Posterior cingulate gyrus (tissue), 11 donors: ENCODE measurements at places on chromosomes 2 and 18.

DNA sequence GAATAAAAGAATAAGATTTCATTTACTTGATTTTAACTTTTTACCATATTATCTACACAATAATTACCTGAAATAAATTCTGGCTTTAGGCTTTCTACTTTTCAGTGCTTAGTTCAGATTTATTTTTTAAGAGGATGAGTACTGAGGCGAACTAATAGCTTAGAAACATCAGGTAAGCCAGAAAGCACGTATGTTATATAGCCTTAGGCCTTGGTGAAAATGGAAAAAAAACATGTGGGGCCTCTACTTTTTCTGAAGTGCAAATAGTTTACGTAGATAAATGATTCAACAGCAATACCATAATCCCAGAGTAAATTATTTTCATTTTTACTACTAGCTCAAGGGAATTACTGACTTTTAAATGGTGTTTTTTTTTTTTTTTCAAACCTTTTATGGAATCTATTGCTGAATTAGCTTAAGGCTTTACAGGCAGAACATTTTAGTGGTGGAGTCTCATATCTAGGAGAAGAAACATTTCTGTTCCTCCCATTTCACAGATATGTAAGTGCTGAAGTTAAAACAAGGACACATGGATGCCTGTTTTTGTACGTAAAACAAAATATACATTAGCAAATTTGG, 6.2 kb downstream of the CPS1 start:
- DNase-seq: no peak

- no peak for DNase-seq
These were observed 13.4 kb downstream of the PARD6G start for GRCh38 chr18:80233899-80234298.

DNA sequence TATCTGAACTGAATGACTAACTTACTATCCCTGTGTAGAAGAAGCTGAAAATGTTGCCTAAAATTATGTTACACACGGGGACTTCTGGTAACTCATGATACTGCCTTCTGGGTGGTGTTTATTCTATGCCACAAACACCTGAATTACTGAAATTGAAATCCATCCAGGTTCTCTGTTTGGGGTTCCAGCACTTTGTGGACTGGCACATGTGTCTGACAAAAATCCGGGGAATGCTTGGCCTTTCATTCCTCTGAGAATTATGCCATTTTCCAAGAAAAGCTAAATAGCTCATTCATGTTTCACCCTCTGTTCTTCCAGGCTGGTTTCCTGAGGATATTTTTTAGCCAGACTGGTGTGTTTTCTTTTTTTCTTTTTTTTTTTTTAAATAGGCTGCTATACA, 59.5 kb upstream of the POU3F3 start:
- no peak for DNase-seq

DNA sequence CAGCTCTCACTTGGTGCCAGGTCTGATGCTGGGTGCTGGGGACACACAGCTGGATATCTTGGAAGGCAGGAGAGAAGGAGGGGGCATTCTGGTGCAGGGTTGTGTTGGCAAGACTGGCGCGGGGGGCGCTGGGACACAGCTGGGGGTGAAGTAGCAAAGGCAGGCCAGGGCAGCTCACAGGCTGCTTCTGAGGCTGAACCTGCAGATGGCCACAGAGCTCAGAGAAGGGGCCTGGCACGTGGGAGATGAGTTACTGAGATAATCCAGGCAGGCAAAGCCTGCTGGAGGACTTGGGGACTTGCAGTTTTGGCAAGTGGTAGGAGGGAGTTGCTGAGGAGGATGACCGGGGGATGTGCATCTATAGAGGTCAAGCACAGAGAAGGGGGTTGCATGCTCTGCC, 16.2 kb upstream of the DGKD start:
- no peak for DNase-seq

GRCh38 chr2:223121283-223121682, 69.3 kb downstream of the KCNE4 start:
- DNase-seq: no peak

- peak; percentile 23 for DNase-seq
These were observed 25.0 kb downstream of the SERPINB8 start for GRCh38 chr18:63994783-63995399.

DNA sequence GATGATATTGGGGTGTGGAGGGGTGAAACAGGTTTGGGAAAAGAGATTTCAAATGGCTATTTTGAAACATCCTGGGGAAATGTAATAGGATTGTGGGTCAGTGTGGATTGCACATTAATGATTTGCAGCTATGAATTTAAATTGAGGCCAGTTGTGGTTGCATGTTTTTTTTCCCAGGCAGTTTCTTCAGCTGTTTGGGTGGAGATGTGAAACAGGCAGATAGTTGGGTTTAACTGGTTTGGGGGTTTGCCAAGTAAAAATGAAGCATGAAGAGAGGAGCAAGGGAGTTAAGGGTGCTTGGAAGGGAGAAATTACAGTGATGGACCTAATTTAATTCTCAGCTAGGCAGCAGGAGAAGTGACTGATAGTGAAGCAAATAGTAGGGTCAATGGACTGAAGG, 16.8 kb downstream of the GPD2 start:
- no peak for DNase-seq

DNA sequence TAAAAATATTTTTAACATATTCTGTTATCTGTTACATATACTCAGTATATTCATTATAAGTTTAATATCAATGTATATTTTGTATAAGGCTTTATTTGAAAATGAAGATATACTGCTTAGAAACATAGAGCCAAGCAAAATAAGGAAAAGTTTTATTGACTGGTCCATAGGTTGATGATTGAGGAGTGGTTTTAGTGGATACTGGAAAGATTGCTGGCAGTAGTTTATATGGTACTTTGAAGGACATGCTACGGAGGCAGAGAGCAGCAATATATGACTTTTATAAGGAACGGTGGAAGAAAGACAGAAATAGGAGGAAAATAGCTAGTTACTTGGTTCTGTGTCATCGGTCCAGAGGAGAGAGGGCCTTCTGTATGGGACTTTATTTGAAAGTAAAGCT, 92.4 kb downstream of the ZNF236 start:
- no peak for DNase-seq

- no peak for DNase-seq
These were observed 493.3 kb downstream of the CMPK2 start for GRCh38 chr2:6372317-6372901.

DNA sequence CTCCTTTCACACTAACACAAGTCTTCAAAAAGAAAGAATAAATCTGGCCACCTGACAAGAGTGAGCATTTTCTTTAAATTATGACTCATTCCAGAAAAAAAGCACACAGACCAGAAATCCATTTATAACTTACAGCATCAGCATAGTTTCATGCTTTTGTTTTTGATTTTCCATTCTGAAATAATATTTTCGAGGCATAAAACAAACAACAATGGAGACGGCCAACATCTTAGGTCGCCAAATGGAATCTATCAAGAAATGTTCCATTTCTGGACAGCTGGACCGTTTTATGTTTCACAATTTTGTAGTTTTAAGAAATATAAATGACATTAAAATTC, 165.4 kb upstream of the ZFP36L2 start:
- no peak for DNase-seq

GRCh38 chr2:148172131-148172753, 151.4 kb downstream of the MBD5 start:
- DNase-seq: no peak

DNA sequence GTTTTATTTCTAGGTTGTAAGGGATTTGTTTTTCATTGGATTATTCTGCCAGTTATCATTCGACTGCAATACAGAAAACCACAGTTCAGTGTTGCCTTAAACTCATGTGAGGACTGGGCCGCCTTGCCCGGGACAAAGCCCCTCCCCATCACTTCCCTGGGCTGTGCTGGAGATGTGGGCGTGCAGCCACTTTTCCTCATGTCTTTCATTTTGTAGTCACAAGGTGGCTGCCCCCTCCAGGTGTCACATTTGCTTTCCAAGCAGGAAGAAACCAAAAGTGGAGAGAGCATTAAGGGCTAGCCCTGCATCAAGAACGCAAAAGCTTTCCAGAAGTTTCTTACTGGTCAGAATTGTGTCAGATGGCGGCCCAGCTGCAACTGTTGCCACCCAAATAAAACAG, 492.5 kb upstream of the ID2 start:
- DNase-seq: no peak

- no peak for DNase-seq
These were observed 103.6 kb upstream of the SERPINE2 start for GRCh38 chr2:224142397-224143312.

DNA sequence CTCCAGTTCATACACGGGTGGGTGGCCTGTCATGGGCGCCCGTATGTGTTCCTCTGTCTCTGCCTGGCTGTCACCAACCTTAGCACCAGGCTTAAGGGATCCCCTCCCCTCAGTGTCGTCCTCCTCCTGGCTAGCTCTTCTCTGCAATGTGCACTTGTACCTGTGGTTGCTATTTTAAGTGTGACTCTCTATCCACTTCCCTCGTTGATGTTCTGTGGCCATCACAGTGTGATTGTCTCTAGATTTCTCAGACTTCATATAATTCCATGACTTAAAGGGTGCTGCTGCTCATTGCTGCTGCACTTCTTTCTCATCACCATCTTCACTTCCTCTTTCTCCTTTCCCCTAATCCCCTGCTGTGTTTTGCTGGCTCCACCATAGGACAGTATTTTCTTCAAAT, 143.4 kb downstream of the EML6 start:
- DNase-seq: no peak

- DNase-seq: no peak
These were observed 15.0 kb upstream of the METTL21A start for GRCh38 chr2:207640160-207640559.

- no peak for DNase-seq
These were observed 11.7 kb upstream of the CNGA3 start for GRCh38 chr2:98334439-98335078.

DNA sequence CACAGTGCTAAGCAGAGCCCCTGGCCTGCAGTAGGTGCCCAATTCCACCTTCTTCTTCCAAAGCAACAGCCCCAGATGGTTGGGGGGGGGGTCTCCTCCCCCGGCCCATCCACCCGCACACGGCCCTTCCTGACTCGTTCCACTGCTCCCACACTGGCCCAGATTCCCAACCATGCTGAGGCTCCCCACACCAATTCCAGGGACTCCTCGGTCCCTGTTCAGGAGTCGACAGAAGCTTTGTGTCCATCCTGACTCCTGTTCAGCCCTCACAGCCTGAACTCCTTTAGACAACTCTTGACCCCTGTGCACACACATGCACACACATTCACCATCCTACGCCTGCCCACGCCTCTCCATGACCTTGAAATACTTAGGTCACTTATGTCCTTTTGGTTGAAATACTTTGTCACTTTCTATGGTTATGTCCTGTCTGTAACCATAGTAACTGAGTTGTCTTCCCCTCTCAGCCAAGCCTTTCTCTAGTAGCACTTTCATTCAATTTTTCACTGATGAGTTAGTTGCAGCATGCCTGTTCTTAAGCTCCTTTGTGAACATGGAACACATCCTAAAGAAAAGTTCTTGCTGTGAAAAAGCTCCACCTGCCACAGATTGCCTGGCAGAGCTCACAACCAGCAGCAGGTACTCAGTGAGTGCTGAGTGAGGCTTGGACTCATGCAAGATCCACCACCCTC, 225.8 kb downstream of the SEPTIN10 start:
- peak; percentile 49 for DNase-seq

- DNase-seq: no peak
These were observed 2.4 kb downstream of the ADRA2B start for GRCh38 chr2:96113951-96114350.

GRCh38 chr2:23208339-23208738, 176.6 kb upstream of the KLHL29 start:
- no peak for DNase-seq

DNA sequence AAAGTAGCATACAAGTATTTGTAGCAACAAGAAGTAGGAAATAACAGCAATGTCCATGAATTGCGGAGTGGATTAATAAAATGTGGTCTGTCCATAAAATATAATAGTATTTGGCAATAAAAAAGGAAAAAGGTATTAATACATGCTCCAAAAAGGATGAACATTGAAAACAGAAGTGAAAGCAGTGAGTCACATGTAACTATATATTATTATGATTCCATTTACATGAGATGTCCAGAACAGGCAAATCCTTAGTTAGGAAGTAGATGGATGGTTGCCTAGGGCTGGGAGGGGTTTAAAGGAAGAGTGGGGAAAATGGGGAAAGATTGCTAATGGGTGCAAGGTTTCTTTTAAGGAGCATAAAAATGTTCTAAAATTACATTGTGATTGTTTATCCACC, 44.5 kb downstream of the CCDC74A start:
- no peak for DNase-seq

GRCh38 chr2:31580321-31581117, at the start of gene SRD5A2:
Gene SRD5A2 (minus strand): TSS chr2:31580938. CDS start chr2:31580900, 38 bp downstream.
- no peak for DNase-seq

GRCh38 chr18:28793901-28794300, 617.0 kb upstream of the CDH2 start:
- no peak for DNase-seq

- no peak for DNase-seq
These were observed 130.6 kb downstream of the LNPK start for GRCh38 chr2:175871331-175872004.

DNA sequence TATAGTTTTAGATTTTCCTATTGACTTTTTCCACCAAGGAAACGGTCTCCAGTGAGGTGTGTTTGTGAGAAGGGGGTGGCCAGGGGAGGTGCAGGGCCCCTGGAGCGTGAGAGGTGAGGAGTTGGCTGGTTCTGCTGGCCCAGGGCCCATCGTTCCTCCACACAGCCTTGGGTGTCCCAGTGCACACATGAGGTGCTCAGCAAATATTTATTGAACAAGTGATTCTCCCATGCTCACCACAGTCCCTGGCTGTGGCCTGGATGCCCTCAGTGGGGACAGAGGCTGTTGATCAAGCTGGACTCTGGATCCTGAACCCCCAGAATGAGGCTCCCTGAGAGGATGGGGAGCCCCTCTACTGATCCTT, 5.0 kb downstream of the HAAO start:
- DNase-seq: no peak

- DNase-seq: no peak
These were observed 88.3 kb downstream of the SOWAHC start for GRCh38 chr2:109702250-109702985.

- DNase-seq: no peak
These were observed 102.1 kb upstream of the RAB27B start for GRCh38 chr18:54726143-54726542.

GRCh38 chr18:8635087-8635486, 25.9 kb downstream of the RAB12 start:
- no peak for DNase-seq

DNA sequence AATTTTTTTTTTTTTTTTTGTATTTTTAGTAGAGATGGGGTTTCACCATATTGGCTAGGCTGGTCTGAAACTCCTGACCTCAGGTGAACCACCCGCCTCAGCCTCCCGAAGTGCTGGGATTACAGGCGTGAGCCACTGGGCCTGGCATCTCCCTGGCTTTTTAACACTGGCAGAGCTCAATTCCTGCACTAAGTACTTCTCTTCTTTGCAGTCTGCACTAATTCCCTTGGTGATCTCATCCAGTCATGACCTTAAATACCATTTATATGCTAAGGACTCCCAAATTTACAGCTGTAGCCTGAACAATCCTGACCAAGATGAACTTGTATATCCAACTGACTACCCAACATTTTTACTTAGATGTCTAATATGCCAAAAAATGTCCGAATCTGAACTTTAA, 10.2 kb downstream of the PREPL start:
- DNase-seq: no peak

GRCh38 chr2:191015239-191015638, 1.3 kb upstream of the STAT1 start:
- DNase-seq: no peak
